ENCODE measurements at places on chromosomes 6 and 20. TPM values are rescaled to one million over a fixed set of nuclear protein-coding genes. Genes with fewer than 3 reads are reported as not detected.
A peak's percentile ranks its signal among the peaks of the same experiment; 100 is the strongest.

DNA sequence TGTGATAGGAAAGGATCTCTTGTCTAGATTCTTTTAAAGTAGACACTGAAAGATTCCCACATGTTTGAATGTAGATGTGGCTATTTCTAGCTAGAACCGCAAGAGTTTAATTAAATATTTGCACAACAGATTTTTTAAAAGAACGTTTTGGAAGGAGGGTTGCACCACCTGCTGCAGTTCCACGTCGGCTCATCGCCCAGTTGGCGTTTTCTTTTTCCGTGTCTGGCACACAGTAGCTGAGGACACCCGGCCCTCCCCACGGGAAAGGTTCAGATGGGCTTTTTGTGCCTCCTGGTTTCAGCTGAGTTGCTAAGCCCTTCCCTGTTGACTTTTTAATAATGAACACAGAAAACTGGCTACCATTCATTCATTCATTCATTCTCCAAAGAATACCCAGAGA is 41.8 kb upstream of the DOK5 start:
- H3K27me3 ChIP-seq: peaks cover 13% of the 10 kb centered on the region
- no peak overlapping the region for H3K27ac ChIP-seq
- no peak for DNase-seq
- no peak overlapping the region for H3K4me3 ChIP-seq
- H3K36me3 ChIP-seq: no peaks in the 10 kb centered on the region
- no peaks in the 10 kb centered on the region for H3K4me1 ChIP-seq

GRCh38 chr6:20056350-20056992 is 155.8 kb downstream of the MBOAT1 start:
- peak; percentile 55 for DNase-seq
- H3K36me3 ChIP-seq: no peaks in the 10 kb centered on the region
- H3K27ac ChIP-seq: no peak overlapping the region
- no peak overlapping the region for H3K4me3 ChIP-seq

Gene COL21A1
- total RNA-seq: 1.2 TPM

Gene FAM184A
- total RNA-seq: 8.9 TPM

- H3K4me1 ChIP-seq: no peaks in the 10 kb centered on the region
- H3K27ac ChIP-seq: no peak overlapping the region
- DNase-seq: no peak
- no peak overlapping the region for H3K4me3 ChIP-seq
These were observed 780 bp downstream of the TFAP2A start for GRCh38 chr6:10413850-10414738.

DNA sequence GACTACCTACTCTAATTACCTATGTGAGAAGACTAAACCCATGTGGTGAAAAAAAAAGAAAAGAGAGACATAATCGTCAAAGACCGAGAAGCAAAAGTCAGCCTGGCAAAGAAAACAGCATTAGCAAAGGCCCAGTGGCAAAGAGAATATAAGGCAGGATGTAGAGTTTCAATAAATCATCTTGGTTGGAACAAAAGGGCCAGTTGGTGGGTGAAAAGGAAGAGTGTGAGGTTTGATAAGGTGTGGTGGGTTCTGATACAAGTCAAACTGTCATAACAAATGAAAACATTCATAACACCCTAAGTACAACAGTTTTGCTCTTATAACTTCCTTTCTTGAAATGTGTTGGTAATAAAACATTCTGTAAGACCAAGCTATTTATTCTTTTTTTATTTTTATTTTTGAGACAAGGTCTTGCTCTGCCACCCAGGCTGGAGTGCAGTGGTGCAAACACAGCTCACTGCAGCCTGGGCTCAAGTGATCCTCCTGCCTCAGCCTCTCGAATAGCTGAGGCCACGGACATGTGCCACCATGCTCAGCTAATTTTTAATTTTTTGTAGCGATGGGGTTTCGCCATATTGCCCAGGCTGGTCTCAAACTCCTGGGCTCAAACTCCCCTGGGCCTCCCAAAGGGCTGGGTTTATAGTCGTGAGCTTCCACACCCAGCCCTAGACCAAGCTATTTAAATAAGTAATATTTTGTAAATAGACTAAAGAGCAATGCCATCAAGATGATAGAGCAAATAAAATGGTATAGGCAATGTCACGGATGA is 18.9 kb upstream of the GTF3C6 start:
- no peak overlapping the region for H3K27ac ChIP-seq
- no peaks in the 10 kb centered on the region for H3K36me3 ChIP-seq
- H3K4me1 ChIP-seq: no peaks in the 10 kb centered on the region
- no peak overlapping the region for H3K4me3 ChIP-seq
- no peaks in the 10 kb centered on the region for H3K27me3 ChIP-seq

Gene COX4I2
- not detected for total RNA-seq

Data from SJCRH30 (cell line).